AG09319 (cell line): ENCODE measurements at places on chromosomes 6 and 20.

GRCh38 chr6:157541618-157542413 lies 160.8 kb downstream of the ZDHHC14 start:
- DNase-seq, result no peak

DNA sequence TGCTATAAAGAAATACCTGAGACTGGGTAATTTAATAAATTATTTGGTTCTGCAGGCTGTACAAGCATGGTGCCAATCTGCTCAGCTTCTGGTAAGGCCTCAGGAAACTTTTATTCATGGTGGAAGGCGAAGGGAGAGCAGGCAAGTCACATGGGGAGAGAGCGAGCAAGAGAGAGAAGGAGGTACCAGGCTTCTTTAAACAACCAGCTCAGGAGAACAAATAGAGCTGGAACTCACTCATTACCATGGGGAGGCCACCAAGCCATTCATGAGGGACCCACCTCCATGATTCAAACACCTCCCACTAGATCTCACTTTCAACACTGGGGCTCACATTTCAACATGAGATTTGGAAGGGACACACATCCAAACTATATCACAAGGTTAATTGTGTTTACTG lies 44.9 kb upstream of the CRISP1 start:
- no peak for DNase-seq

DNA sequence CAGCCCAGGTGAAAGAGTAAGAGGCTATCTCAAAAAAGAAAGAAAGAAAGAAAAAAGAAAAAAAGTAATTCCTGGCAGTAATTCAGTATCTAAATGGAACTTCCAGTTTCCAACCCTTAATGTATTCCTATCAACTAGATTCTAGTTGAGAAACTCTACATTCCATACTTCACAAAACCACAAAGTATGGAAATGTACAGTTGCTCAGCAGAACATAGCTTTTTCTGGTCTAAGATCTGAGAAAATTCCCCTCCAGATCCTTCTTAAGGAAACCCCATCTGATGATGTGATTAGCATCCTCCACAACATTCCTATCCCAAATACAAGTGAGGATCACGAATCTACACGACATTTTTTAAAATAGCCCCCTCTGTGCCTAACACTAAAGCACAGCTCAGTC lies 3.6 kb downstream of the ARMH2 start:
- DNase-seq, result no peak

- no peak for DNase-seq
Observed at GRCh38 chr6:129749749-129750120, 39.8 kb upstream of the ARHGAP18 start.

DNA sequence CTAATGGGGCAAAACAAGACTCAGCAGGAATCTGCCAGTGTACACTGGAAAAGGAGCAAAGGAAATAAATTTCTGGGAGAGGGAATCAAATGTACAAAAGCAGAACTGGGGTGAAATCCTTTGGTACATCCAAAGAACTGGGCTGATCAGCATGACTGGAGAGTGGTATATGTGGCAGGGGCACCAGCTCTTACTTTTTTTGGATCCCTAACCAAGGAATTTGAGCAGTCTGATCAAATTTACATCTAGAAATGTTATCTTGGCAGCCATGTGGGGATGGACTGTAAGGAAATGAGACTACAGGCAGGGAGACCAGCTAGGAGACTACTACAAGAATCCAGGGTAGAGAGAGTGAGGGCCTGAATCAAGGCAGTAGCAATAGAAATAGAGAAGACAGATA lies 1.2 kb upstream of the ZSCAN31 start:
- DNase-seq, result no peak

DNA sequence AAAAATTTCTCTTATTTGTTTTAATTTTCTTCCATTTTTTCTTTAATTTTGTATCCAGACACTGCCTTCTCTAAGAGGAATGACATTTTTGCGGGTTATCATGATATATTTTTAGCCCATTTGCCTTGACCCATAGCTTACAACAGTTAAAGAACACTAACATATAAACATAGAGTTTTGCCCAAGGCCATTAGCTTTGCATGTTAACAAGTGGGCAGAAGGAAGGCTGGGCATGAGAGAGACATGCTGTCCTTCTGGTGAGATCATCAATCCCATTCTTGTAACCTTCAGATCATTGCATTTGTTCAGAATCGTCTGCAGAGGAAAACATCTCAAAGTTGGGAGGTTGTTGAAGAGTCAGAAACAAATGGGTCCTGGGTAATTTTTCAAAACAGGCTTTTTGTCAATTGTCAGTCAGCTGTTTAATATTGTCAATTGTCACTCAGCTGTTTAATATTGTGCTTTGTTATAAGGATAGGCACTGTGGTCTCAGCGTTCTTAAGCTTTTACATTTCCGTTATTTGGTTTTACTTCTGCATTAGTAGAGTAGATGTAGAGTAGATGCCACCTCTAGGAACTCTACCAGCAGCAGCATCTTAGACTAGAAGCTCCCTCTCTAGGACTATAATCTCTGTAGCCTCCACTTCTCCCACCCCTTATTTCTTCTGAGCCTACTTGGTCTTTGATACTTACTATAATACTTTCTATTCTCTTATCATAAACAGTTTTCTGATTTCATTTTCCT lies 243.1 kb downstream of the ESR1 start:
- DNase-seq, result no peak

- no peak for DNase-seq
Observed at GRCh38 chr6:116562614-116563013, 8.7 kb upstream of the RWDD1 start.

GRCh38 chr6:52227495-52227894 lies 16.8 kb downstream of the IL17F start:
- no peak for DNase-seq

GRCh38 chr6:74167511-74167910 lies 471.5 kb downstream of the CD109 start:
- DNase-seq, result no peak

DNA sequence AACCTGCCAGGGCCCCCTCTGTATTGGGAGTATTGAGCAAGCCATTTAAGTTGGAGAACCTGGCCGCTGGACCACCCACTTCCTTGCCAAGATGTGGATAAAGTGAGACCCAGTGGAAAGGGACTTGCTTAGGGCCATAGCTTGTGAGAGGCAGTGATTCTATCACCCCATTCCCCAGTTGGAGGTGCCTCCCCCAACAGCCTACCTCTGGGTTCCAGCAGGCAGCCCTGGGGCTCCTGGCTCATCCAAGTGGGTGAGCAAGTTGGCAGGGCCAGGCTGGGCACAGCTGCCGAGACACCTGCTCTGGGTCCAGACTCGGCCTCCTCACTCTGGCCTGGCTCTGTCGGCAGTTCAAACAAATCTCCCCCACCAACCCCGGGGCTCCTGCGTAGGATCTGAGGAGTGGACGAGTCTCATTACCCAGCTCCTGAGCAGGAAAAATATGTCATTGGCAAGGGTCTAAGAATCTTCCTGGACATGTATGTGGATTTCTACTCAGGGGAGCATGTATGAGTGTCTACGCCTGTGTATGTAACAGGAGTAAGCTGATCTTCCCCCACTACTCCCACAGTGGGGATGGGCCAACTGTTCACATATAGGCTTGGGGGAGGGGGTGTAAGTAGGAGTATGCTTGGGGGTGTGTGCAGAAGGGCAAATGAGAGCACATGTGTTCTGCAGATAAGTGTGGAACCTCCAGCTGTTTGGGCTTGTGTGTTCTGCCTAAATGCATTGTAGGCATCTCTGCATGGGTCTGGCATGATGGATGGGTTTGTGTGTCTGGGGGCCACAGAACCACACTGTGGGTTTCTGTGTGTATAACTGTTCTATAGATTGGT lies 1.9 kb downstream of the ID1 start:
- DNase-seq, result no peak

DNA sequence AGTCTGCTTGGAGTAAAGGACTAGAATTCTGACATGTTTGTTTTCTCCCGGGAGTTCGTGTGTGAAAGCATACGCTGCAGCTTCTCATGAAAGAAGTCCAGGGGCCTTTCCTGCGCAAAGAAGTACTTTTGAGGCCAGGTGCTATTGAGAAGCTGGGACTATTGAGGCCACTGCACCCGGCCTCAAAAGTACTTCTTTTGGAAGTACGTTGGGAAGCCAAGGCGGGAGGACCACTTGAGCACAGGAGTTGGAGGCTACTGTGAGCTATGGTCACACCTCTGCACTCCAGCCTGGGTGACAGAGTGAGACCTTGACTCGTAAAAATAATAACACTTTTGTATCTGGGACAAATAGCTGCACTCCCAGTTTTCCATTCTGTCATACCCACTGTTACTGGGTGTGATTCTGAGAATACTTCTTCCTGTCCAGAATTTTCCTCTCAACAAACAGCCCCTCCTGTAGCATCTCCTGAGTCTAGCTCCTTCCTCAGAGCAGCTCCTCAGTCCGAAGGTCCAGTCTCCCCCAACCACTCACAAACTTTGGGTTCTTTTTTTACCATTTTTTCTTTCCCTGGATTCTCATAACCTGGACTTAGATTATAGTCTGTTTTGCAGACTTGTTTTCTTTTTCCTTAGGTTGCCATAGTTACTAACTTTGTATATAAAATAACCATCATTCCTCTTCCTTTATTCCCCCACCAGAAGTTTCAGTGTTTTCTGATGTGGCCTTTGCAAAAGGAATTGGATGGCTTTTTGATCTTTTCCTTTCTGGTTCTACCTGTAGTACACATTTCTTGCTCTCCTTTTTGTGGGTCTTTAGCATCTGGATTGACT lies 12.7 kb downstream of the STK35 start:
- DNase-seq, result no peak

DNA sequence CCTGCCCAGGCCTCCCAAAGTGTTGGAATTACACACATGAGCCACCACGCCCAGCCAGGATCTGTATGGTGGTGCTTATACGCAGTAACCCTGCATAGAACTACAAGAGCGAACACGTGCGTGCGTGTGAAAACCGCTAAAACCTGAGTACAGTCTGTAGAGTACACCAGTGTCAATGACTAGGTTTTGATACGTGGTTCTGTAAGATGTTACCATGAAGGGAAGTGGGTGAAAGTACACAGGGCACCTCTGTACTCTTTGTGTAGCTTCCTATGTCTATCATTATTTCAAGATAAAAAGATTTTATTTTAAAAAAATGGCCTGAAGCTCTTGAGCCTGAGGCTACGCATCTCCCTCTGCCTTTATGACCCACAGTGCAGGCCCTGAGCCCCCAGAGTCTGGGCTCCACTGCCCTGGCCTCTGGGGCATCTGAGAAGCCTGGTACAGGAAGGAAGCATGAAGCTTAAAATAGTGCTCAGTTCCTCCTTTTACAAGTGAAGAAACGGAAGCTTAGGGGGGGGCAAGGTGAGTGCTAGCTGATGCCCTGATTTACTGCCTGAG lies 21.6 kb downstream of the LY86 start:
- DNase-seq, result no peak

GRCh38 chr6:140372064-140372463 lies 997.6 kb upstream of the CITED2 start:
- no peak for DNase-seq

- peak; percentile 32 for DNase-seq
Observed at GRCh38 chr20:50824137-50824536, 29.3 kb downstream of the BCAS4 start.

- no peak for DNase-seq
Observed at GRCh38 chr6:36622901-36623546, 28.9 kb downstream of the SRSF3 start.

- DNase-seq, result no peak
Observed at GRCh38 chr6:99369533-99369932, 20.1 kb upstream of the FAXC start.

DNA sequence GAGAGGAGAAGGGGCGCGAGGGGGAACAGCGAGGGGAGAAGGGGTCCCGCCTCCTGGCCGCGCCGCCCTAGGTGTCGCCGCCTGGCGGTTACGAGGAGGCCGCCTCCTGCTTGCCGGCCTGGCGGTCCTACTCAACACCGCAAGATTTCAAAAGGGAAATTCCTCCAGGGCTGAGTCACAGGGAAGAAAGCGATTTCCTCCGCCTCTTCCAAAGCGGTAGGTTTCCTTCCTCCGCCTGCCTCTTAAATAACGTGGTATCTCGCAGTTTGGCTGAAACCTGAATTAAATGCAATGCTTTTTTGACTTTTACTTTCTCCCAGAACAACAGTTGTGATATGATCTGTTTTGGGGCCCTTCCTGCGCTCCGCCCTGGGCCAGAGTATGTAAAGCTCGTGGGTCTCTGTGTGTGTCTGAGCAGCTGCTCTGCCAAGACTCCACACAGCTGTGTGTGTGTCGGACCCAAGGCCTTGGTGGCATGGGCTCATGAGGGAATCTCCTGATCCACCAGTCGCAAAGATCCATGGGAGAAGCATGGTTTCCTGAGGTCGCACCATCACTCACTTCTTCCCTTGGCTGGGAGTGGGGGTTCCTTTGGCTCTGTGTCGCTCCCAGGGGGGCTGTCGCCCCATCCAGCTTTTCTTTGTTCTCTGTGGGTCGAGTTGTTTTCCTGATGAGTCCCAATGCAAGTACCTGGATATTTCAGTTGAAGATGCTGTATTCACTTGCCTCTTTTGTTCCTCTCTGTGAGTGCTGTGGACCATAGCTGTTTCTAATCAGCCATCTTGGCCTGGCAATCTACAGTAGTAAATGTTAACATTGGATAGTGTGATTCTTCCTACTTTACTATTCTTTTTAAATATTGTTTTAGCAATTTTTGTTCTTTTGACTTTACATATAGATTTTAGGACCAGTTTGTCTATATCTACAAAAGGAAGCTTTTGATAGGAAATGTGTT lies 31.6 kb upstream of the NOTCH4 start:
- DNase-seq, result peak; percentile 71

- DNase-seq, result no peak
Observed at GRCh38 chr6:37514837-37515236, 15.1 kb upstream of the CCDC167 start.

DNA sequence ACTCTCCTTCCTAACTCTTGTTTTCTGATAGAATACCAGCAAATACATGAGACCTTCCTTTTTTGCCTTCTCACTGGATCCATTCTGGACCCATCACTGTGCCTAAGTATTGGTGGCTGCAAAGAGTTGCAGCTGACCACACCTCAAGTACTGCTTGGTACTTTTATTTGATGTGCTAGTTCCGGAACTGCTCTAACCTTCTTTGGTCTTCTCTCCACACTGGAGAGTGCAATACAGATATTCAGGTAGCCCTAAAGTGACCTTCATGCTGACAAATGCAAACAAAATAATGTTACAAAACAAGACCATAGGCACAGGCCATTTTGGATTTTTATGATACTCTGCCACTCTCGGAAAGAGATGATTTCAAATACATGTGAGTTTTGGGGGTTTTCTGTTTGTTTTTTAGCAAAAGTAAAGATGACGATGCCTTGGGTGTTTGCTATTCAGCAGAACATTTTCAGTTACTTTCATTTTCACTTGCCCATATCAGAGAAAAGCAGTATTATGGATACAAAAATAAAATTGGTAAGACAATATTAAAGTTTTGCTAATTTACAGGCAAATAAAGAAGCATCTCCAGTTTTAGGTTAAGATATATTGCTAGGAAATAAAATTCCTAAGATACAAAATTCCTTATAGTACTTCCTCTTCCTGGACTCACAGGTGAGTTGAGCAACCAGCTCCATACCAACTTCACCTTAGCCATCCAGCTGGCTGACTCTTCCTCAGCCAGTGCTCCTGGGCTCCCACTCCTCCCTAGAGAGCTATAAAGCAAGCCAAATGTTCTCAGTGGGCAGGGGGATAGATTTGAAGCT lies 42.0 kb downstream of the PTPRK start:
- DNase-seq, result no peak

- no peak for DNase-seq
Observed at GRCh38 chr6:117617210-117618035, 15.1 kb upstream of the GOPC start.

GRCh38 chr20:43844778-43845614 lies 69.7 kb upstream of the TOX2 start:
- peak; percentile 23 for DNase-seq

- no peak for DNase-seq
Observed at GRCh38 chr6:12356431-12356830, 66.3 kb downstream of the EDN1 start.

GRCh38 chr6:150093397-150093796 lies 24.5 kb upstream of the ULBP3 start:
- DNase-seq, result no peak
